ENCODE measurements at places on chromosomes 16 and 17.

GRCh38 chr16:90047714-90048346 is 28.6 kb upstream of the DBNDD1 start:
- DNase-seq: no peak

DNA sequence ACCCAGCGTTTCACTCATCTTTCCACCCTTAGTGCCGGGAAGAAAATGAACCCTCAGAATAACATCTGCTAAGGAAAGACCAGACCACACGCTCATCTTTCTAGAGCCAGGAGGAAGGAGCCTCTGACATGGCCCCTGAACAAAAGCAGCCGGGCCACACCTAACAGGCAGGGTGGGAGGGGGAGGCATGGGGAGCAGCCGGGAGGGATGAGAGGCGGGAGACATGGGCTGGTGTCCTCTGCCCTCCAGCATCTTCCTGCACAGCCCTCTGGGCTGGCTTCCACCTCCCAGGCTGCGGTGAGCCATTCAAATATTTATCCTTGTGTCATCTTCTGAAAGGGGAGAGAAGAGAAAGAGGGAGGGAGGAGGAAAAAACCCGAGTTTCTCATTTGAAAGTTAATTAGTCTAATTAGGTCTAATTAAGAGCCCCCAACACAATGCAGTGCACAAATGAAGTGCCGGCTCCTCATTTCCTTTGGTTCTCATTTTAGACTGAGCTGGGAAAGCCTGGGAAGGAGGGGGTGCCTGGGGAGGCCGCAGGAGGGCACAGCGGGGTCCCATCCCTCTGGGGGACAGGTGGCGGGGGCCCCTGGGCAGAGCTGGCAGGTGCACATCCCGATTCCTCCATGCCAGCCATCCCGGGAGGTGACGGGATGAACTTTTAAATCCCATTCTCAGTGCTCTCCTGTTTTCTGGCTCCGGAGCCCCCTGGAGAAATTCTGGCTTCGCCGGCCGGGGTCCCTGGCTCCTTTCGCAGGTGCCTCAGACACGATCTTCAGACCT is 90.5 kb downstream of the ENGASE start:
- no peak for DNase-seq

- DNase-seq: no peak
Measured at GRCh38 chr16:86365513-86366273, 144.6 kb upstream of the FOXF1 start.

DNA sequence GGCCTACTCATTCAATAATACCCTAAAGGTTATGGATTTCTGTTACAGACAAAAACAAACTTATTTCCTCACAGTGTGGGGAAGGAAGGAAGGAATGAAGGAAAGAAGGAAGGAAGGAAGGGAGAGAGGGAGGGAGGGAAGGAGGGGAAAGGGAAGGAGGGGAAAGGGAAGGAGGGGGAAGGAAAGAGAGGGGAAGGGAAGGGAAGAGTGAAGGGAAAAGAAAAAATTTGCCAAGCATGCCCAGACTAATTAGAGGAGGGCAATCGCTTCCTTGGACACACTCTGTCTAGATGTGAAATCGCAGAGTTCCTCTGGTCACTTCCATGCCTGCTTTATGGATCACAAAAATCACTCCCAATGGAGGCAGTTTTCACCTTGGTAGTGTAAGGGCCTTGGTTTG is 570.1 kb upstream of the SOX9 start:
- no peak for DNase-seq

DNA sequence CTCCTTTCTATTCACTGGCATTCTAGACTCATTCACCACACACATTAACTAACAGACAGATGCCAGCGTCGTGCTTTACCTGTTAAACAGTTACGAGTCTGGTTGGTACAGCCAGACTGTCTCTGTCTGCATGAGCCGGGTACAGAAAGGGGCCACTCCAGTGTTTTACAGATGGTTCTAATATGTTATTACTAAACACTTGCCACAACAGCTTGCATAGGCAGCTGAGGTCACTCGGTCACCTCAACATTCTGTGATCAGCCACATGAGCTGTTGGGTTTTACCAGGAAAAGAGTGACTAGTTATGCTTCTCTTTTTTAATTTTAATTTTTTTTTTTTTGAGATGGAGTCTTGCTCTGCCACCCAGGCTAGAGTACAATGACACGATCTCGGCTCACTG is 25.2 kb downstream of the CD300A start:
- peak; percentile 27 for DNase-seq

GRCh38 chr16:85571813-85572619 is 41.1 kb upstream of the GSE1 start:
- no peak for DNase-seq

DNA sequence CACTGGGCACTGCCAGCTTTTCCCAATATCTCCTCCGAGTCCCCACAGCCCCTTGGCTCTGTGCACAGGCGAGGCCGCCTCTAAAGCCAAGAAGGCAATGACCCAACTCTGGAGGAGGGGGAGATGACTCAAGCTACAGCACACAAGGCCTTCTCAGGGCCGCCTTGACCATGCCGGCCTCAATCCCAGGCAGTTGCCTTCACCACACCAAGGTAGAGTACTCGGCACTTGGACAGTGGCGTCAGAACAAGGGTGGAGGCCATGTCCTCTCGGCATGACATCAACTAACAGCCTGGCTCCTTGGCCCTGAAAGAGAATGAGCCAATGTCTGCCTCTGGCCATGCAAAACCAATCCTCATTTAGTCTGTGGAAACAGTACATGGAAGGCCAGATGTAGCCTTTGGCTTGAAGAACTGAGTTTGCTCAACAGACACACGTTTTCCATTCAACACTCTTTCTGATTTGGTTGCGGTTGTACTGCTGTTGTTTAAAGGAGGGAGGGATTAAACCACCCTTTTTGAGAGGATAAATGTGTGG is 139.6 kb downstream of the XYLT1 start:
- DNase-seq: peak; percentile 94

- DNase-seq: no peak
Measured at GRCh38 chr16:49498666-49499413, 125.2 kb downstream of the C16orf78 start.

DNA sequence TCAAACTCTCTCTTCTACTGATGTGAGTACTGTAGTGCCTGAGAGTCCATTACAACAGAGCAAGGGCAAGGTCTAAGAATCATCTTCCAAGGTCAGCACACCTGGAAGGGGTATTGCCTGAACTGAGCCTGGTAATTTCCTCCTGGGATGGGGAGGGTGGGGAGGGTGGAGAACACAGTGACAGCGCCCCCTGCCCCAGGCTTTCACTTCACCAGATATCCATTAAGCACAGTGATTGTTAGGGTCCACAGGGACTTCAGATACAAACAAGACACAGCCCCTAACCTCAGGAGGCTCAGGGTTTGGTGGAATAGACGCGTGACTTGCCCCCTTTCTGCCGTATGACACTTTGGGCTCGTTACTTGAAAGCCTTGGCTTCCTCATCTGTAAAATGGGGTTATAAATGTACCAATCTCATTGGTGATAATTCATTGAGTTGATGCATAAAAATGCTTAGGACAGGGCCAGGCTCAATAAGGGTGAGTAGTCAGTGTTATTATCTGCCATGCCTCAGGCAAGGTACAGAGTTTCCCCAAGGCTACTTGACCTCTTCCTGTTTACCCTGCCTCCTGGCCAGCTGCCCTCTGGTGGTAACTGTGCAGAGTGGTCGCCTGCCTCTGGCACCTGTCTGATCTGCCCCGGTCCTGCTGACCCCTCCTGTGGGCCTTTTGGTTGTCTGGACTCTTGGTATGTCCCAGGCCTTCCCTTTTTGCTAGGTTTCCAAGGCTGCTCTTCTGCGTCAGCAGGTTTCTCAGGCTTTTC is 13.1 kb upstream of the BRD7 start:
- DNase-seq: no peak

DNA sequence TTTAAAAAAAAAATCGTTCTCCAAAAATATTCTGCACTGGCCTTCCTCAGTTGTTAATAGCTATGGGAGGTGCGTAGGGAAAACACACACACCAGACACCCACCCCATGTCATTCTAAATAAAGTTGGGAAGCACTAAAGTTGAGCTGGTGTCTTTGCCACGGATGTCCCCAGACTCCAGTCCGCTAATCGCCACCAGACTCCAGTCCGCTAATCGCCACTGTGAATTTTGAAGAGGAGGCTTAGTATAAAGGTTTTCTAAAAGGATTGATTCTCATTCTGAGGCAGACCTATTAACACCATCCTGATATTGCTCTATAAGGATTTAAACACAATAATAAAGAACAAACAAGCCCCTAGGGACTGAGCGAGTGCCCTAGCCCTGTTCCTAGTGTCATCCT is 22.7 kb upstream of the CPSF4L start:
- no peak for DNase-seq

DNA sequence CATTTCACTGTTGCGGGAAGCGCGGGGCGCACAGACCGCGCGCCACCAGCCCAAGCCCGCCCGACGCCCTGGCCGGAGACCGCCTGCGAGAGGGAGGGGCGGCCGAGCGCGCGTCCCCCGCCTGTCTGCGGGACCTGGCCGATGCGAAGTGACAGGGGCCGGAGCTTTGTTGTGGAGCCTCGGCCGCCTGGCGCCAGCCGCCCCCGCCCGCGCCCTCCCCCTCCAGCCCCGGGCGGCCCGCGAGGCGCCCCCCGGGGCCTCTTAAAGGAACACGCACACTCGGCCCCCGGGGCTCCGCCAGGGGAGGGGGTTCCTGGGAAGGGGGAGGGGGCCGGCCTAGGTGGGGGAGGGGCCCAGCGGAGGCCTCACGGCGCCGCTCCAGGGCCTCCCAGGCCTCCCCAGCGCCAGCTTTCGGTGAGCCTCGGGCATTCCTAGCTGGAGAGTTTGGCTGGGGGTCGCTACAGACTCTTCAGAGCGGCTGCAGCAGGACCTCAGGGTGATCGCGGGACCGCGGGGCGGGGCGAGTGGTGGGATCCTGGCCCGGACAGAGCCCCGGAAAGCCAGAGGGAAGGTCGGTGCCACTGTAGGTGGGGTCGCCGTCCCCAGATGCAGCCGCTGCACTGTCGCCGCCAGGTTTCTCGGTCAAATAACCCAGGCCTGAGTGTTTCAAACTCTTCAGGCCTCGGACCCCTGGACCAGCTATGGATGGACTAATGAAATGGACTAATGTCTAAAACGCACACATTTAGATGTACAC is 2.4 kb upstream of the TBX2 start:
- DNase-seq: no peak

DNA sequence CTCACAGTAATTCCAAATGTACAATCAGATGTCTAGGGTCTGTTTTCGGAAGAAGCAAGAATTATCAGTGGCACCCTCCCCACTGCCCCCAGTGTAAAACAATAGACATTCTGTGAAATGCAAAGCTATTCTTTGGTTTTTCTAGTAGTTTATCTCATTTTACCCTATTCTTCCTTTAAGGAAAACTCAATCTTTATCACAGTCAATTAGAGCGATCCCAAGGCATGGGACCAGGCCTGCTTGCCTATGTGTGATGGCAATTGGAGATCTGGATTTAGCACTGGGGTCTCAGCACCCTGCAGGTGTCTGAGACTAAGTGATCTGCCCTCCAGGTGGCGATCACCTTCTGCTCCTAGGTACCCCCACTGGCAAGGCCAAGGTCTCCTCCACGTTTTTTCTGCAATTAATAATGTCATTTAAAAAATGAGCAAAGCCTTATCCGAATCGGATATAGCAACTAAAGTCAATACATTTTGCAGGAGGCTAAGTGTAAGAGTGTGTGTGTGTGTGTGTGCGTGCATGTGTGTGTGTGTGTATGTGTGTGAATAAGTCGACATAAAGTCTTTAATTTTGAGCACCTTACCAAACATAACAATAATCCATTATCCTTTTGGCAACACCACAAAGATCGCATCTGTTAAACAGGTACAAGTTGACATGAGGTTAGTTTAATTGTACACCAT is 59.7 kb downstream of the HLF start:
- no peak for DNase-seq

- DNase-seq: no peak
Measured at GRCh38 chr17:29791336-29792080, 138.5 kb downstream of the SSH2 start.

All from vagina (tissue), 2 donors.